Suppressor macrophage (primary cell): ENCODE measurements at places on chromosomes 13 and 19.

GRCh38 chr19:2468596-2468995 lies 7.3 kb upstream of the GADD45B start:
- no peak for DNase-seq

DNA sequence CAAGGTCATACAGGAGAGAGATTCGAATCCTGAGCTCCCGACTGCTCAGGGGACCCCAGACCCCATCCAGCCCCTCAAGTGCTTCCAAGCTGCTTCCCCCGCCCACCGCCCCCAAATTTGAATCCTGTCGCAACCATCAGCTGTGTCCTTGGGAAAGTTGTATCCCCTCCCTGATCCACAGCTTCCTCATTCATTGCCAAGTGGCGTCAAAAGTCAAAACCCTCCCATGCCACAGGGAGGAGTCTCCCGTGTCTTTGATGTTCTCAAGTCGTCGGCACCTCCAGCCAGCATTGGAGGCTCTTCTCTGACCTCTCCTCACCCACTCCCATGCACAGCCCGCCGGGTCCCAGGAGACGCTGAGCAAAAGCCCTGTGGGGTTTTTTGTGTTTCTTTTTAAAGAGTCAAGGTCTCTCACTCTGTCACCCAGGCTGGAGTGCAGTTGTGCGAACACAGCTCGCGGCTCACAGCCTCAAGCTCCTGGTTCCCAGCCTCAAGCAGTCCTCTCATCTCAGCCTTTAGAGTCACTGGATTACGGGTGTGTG lies 2.8 kb upstream of the IFI30 start:
- DNase-seq: peak; percentile 96

DNA sequence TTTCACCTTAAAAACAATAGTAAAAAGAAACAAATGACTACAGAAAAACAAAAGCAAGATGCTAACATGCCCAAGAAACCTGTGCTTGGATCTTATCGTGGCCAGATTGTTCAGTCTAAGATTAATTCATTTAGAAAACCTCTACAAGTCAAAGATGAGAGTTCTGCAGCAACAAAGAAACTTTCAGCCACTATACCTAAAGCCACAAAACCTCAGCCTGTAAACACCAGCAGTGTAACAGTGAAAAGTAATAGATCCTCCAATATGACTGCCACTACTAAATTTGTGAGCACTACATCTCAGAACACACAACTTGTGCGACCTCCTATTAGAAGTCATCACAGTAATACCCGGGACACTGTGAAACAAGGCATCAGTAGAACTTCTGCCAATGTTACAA lies 6.0 kb downstream of the CKAP2 start:
- no peak for DNase-seq

DNA sequence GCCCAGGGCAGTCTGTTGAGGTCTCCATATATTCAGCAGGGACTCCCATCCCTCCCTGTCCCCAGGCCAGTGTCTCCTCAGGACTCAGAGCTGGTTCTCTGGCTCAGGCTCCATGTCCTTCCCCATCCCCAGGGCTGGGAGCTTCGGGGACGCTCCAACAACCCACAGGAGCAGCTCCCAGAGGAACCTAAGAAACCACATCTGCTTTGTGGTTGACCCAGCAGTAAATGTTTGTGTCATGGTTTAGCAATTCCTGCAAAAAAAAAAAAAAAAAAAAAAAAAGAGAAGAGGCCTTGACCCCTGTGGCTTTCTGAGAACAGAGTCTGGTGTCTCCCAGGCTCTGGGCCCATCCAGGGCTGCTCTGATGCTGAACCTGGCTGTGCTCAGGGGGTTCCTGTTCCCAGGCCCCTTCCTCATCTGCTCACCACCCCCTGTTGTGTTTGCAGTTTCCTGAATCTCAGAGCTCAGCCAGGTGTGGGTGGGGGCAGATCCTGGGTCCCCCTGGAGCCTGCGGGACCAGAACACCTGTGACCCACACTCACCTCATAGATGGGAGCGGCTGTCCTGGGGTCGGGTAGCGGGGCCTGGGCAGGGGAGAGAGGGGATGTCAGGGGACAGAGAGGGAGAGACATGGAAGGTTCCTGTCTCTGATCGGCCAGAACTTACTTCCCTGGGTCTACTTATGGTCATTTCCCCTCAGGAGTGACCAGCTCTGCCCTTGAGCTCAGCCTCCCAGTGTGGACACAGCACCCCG lies 25.2 kb upstream of the CEACAM1 start:
- DNase-seq: peak; percentile 91

DNA sequence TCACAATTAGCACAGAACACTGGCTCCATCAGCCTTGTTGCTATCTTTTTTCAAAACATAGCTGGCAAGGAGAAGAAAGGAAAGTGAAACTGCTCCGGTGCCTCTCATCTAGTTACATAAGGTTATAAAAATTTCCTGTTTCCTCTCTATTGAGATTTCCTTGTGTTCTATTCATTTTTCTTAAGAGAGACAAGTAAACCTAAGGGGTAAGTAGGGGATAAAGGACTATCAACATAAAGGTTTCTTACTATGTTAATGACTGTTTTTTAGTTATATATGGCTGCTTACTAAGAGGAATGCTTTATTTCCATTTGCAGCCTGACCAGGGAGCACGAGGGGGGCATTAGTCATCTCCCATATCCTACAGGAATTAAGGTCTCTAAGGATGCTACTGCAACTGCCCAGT lies 73.2 kb upstream of the MLNR start:
- DNase-seq: no peak

DNA sequence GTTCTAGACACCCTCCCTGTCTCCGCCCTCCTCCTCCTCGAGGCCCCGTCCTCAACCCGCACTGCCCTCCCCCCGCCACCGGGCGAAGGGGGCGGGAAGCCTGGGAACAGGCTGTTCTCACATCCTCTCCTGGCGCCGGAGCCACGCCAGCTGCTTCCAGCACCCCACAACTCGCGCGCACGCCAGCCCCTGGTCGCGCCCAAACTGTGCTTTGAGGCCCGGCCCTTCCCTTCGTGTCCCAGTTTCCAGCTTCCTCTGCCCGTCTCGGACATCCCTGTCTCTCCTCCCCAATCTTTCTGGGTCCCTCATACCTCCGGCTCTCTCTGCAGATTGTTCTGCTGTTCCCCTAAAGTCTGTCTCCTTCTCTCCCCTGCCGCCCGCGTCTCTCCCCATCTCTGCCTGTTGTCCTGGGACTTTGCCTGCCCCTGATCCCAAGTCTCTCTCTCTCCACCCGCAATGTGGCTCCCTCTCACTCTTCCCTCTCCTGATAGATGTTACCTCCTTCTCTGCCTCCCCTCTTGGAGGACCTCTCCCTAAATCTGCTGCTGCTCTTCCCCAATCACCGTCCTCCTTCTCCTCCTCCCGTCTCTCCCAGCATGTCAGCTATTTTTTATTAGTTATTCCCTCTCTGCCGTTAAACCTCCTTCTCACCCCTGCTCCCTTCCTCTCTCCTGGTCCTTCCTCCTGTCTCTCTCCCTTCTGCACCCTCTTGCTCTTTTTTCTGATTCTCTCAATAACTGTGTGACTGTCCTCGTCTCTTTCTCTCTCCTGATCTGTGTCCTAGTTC lies 14.2 kb downstream of the DPF1 start:
- no peak for DNase-seq

- no peak for DNase-seq
Measured at GRCh38 chr13:32041429-32041828, 9.9 kb downstream of the FRY start.

- no peak for DNase-seq
Measured at GRCh38 chr13:89214185-89214584, 1543.0 kb downstream of the SLITRK5 start.

- no peak for DNase-seq
Measured at GRCh38 chr19:30690935-30691818, 319.0 kb downstream of the ZNF536 start.

DNA sequence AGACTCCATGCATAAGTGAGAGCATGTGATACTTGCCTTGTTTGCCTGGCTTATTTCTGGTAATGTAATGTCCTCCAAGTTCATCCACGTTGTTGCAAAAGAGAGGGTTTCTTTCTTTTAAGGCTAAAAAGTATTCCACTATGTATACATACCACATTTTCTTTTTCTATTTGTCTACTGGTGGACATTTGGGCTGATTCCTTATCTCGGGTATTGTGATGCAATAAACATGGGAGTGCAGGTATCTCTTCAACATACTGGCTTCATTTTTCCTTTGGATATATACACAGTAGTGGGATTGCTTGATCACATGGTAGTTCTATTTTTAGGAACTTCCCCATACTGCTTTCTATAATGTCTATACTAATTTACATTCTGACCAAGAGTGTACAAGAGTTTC lies 49.6 kb upstream of the EBPL start:
- peak; percentile 15 for DNase-seq

DNA sequence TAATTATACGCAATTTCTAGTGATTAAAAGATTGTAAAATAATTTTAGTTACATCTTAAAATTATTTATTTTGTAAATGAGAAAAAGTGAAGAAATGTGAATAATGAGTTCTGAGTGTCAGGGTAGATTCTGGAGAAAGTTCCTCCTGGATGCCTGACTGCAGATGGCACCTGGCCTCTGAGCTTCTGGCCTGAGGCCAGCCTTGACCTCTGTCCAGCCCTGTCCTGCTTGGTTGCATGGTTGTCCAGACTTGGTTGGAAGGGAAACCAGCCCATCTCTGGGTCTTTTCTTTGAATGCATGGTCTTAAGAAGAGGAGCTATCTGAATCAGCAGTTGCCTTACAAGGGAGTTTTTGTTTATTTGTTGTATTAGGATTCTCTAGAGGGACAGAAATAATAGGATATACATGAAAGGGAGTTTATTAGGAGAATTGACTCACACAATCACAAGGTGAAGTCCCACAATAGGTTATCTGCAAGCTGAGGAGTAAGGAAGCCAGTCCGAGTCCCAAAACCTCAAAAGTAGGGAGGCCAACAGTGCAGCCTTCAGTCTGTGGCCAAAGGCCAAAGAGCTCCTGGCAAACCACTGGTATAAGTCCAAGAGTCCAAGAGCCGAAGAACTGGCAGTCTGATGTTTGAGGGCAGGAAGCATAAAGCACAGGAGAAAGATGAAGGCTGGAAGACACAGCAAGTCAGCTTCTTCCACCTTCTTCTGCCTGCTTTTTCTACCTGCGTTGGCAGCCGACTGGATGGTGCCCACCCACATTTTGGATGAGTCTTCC lies 385.8 kb downstream of the ZNF536 start:
- DNase-seq: no peak

GRCh38 chr13:77779552-77780272 lies 82.2 kb downstream of the SLAIN1 start:
- peak; percentile 84 for DNase-seq

DNA sequence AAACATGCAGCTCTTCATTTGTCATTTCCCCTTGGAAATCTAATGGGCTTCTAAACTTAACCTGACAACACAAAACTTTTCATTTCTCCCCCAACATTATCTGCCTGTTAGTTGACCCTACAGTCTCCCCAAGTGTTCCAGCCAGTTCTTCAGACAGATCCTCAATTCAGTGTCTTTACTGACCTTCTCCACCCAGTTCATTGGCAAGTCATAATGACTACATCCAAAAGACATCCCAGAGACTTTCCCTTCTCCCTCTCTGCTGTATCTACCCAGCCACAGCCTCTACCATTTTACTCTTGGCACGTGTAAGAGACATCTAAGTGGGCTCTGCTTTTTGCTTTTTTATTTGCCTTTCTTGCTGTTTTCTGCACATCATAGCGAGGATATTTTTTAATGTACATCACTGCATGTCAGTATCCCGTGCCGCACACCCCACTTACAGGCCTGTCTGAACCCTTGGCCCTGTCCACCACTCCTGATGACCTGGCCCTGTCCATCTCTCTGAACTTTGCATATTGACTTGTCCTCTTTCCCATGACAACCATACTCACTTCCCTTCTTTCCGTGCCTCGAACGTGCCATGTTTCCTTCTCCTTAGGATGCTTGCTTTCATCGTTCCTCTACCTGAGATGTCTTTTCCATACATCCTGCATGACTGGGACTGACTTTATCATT lies 391.9 kb downstream of the IRS2 start:
- no peak for DNase-seq

DNA sequence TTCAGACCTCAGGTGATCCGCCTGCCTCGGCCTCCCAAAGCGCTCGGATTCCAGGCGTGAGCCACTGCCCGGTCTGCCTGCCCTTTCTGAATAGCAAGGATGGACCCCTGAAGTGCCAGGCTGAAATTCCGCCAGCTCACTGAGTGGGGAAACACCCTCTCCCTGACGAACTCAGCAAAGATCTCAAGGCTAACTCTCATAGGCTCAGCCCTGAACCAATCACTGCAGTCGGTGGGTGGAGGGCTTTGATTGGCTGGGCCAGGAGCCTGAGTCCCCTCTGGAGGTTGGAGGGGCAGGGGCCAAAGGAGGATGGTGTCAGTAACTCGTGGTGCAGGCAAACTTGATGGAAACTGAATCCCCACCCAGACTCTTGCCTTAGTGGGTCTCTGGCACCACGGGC lies 11.2 kb upstream of the COMP start:
- DNase-seq: no peak
